Left ventricle myocardium inferior (tissue), 1 donor: ENCODE measurements at places on chromosomes 6 and 20. TPM values are rescaled to one million over a fixed set of nuclear protein-coding genes. Genes with fewer than 3 reads are reported as not detected.

- no peak for DNase-seq
Measured at GRCh38 chr6:98514073-98514720, 320.2 kb upstream of the POU3F2 start.

GRCh38 chr6:138044458-138044857 is 62.8 kb downstream of the PERP start:
- no peak for DNase-seq

GRCh38 chr6:38673397-38674165 is 29.4 kb downstream of the GLO1 start:
- no peak for DNase-seq

GRCh38 chr20:47800623-47801022 is 15.3 kb upstream of the SULF2 start:
- no peak for DNase-seq

DNA sequence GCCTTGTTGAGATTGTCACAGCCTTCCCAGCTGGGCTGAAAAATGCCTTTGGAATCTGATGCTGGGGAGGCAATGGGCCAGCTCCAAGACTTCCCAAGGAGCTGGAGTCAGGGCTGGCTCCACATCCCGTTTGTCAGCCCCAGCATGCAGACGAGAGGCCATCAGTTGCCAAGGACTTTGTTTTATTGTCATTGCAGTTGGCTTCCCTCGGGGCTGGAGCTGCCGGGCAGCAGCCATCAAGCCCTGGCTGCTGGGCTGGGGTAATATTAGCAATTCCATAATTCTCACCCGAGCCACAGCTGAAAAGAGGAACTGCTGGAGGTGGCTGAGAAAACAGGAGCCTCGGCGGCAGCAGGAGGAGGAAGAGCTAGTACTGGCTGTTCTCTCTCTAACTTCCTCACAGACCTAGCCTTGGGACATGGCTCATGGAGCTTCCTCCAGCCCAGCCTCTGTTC is 182.5 kb downstream of the CDC5L start:
- peak; percentile 67 for DNase-seq

DNA sequence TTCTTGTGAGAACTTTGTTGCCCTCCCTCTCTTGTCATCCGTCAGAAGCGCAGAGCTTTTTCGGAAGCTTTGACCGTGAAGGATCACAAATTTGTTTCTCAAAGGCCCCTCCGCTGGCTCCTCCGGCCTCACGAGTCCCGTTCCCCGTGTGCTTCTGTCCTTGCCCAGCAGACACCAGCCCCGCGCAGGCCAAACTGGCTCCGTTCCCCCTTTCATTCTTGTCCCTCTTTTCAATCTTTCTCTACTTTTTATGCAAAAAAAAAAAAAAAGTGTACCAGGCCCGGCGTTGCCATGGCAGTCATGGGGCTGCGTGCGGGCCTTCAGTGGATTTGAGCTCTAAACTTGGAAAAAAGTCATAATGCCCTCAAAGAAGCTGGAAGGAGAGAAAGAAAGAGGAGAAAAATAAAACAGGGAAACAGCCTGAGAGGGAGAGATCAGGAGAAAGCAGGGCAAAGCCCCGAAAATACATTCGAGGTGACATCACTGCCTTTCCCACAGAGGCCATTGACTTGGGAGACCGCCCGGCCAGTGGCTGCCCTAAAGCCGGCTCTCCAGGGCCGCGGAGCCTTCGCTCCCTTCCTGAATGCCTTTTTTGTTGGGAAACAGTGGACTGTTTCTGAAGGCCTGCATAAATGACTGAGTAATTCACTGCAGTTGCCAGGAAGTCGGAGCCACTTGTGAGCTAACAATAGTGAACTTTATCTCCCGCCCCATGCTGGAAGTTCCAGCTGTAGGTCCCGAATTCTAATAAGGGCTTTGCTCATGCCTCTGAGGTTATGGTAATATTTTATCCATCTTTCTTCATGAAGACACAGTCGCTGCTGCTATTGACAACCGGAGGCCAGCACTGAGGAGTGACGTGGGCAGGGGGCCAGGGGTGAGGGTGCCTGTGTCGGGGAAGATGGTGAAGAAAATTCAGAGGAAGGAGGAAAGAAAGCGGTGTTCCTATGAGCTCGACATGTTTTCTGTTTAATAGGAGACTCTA is 670.9 kb downstream of the QKI start:
- DNase-seq, result peak; percentile 87

TINAG gene
- 0.41 TPM for total RNA-seq

CST7 gene
- total RNA-seq, result 0.66 TPM

NINL gene
- total RNA-seq, result 1.8 TPM

GPX5 gene
- not detected for total RNA-seq

CHRNA4 gene
- 0.38 TPM for total RNA-seq

CRISP3 gene
- not detected for total RNA-seq

ECT2L gene
- 1.6 TPM for total RNA-seq

PTCRA gene
- total RNA-seq, result not detected

SEL1L2 gene
- 1.4 TPM for total RNA-seq
